Skeletal muscle cell (primary cell): ENCODE measurements at places on chromosomes 12 and 14.

GRCh38 chr12:117192057-117192456 lies 1.8 kb upstream of the FBXO21 start:
- DNase-seq: no peak

DNA sequence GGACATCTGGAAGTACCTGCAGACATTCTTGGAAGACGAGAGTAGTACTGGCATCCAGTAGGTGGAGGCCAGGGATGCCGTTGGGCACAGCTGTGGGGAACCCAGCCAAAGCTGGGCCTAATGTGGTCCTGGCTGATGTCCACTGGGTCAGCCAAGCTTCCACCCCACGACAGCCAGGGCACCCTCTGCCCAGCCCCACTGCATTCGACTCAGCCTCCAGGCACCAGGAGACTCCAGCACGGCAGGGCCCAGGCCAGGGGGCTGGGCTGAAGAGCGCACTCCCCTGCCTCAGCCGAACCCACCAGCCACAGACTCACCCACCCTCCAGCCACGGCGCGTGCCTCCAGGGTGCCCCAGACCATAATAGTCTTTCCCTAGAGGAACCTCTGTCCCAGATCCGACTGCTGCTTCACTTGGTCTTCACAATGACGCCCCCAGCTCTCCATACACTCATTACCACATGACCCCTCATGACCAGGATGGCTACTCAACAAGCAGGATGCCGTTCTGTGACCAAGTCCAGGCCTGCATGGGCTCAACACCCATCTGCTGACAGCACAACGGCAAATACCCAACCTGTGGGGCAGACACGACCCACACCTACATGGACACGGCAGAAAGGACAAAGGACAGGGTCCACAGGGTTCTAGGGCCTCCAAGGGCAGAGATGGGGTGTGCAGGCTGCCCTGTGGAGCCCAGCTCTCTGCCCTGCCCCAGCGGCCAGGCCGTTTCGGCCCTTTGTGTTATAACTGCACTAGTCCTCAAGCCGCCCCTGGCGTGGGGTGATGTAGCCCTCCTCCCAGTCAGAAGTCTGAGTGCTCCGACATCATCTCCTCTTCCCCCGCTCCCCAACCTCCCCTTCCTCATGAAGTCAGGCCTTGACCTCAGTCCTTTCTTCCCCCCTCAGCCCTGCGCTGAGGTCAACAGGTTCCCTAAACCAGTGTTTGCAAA lies 22.8 kb downstream of the ITPK1 start:
- no peak for DNase-seq

- DNase-seq: no peak
Observed at GRCh38 chr12:49813131-49813530, 15.1 kb downstream of the NCKAP5L start.

- peak; percentile 12 for DNase-seq
Observed at GRCh38 chr12:63420206-63420644, 248.1 kb downstream of the DPY19L2 start.

DNA sequence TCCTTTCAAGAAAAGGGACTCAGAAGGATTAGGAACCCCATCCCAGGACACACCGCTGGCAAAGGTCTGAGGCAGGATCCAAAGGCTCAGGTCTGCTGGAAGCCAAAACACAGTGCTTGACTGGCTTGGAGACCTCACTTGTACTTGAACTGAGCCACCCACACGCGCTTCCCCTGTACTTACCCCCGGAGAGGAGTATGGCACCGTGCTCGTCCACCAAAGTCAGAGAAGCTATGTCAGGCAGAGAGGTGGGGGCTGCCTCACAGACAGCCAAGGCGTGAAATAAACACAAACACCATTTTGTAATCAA lies 11.1 kb upstream of the SELPLG start:
- no peak for DNase-seq

GRCh38 chr12:127998988-127999387 lies 268.0 kb upstream of the TMEM132C start:
- DNase-seq: no peak

GRCh38 chr14:32430326-32430725 lies 101.2 kb downstream of the AKAP6 start:
- peak; percentile 76 for DNase-seq

- DNase-seq: no peak
Observed at GRCh38 chr14:76129851-76130576, 21.7 kb upstream of the GPATCH2L start.

DNA sequence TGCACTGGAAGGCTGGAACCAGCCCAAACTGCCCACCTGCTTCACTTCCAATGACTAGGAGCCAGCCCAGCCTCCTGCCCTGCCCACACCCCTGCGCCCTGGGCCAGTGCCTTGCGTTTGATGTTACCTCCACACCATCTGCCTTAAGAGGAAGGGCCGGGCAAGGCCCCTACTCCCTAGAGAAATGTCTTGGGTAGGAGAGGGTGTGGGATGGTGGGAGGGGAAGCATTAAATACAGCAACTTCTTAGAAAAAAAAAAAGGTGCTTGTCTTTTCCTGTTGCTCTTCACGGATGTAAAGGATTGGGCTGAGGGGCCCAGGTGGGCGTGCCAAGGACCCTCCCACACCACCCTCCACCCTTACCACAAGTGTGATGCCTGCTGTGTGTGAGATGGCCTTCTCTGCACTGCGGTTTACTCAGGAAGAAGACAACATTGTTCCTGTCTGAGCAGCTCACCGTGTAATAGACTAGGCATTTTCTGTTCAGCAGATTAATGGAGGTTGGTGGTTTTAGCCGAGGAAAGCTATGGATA lies 99.9 kb downstream of the NINJ2 start:
- no peak for DNase-seq
